ENCODE measurements at places on chromosomes 6 and 20.

- DNase-seq = no peak
Observed at GRCh38 chr20:37904008-37904642, 1.2 kb downstream of the VSTM2L start.

GRCh38 chr20:17808357-17808756 is 108.6 kb downstream of the BANF2 start:
- no peak for DNase-seq

- no peak for DNase-seq
Observed at GRCh38 chr6:7494638-7495037, 46.8 kb upstream of the DSP start.

DNA sequence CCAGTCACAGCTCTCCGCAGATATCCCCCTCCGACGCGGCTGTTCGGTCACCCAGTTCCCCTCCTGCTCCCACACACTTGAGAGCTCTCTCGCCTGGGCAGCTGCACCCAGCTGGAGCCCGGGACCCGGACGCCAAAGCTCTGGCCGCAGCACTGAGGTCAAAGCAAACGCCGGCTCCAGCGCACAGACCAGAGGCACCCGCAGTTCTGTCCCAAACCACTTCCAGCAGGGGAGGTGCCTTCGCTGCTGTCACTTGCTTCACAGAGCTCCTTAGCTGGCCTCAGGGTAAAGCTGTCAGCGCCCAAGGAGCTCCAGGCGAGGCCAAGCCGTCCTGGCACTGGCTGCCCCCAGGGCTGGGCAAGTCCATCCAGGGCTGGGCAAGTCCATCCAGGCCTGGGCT is 27.9 kb downstream of the SLC2A4RG start:
- no peak for DNase-seq

DNA sequence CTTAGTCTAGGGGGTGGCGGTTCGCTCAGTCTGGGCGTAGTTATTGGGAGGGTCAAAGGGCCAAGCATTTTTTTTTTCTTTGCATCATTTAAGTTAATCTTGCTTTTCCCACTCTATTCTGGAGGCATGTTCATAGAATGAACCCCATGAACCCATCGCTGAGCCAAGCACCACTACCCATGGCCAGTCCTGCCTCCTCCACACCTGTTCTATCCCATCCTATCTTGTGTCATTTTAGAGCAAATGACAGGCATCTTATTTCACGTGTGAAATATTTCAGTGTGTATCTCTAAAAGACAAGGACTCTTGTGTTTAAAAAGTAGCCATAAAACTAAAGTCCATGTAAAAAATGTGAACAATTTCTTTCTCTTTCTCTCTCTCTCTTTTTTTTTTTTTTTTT is 13.9 kb downstream of the SRC start:
- DNase-seq = no peak

DNA sequence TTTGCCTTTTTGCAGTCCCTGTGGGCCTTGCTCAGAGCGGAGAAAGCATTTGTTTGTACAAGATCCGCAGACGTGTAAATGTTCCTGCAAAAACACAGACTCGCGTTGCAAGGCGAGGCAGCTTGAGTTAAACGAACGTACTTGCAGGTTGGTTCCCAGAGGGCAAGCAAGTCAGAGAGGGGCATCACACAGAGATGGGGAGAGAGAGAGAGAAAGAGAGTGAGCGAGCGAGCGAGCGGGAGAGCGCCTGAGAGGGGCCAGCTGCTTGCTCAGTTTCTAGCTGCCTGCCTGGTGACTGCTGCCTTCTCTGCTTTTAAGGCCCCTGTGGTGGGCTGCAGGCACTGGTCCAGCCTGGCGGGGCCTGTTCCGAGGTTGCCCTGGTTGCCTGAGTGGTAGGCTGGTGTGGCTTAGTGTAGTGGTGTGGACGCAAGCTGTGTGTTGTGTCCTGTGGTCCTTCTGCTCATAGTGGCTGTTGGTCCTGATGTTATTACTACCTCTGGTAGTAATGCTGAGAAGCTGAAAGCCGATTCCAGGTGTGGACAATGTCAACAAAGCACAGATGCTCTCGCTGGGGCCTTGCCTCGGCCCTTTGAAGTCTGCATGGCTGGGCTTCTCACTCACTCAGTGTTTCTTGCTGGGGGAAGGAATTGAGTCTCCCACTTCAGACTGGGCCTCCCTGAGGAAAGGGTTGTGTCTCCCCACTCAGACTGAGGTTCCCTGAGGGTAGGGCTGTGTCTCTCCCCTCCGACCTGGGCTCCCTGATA is 12.1 kb downstream of the VEGFA start:
- DNase-seq = no peak

DNA sequence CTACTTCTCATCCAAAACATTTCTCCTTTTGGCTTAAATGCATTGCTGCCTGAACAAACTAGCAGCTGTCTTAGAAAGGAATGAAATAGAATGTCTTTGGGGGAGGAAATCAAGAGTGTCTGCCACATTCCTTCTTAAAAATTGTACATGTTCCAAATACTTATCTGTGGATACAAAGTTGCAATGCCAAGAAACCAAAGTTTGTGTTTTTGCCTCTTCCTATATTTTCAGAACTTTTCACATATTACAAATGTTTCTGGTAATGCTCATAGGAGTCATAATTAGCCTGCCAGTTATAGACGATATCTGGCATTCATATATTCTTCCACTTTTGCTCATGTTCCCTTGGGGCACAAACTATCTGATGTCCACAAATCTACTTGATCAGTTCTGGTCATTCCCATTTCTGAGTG is 165.5 kb upstream of the BMP5 start:
- no peak for DNase-seq

Data from activated T-cell treated with anti-CD3 and anti-CD28 coated beads for 1 hour (primary cell).